ENCODE measurements at places on chromosomes 3 and 15.
A peak's percentile ranks its signal among the peaks of the same experiment; 100 is the strongest.

GRCh38 chr15:67892559-67893377 lies 52.9 kb upstream of the RNU6-1 start:
- H3K36me3 ChIP-seq, result no peaks in the 10 kb centered on the region
- no peak overlapping the region for H3K27ac ChIP-seq
- no peaks in the 10 kb centered on the region for H3K4me1 ChIP-seq
- H3K27me3 ChIP-seq, result no peaks in the 10 kb centered on the region

GRCh38 chr3:176354843-176355242 lies 842.4 kb downstream of the TBL1XR1 start:
- H3K27me3 ChIP-seq, result no peaks in the 10 kb centered on the region
- no peaks in the 10 kb centered on the region for H3K36me3 ChIP-seq
- no peak for DNase-seq

DNA sequence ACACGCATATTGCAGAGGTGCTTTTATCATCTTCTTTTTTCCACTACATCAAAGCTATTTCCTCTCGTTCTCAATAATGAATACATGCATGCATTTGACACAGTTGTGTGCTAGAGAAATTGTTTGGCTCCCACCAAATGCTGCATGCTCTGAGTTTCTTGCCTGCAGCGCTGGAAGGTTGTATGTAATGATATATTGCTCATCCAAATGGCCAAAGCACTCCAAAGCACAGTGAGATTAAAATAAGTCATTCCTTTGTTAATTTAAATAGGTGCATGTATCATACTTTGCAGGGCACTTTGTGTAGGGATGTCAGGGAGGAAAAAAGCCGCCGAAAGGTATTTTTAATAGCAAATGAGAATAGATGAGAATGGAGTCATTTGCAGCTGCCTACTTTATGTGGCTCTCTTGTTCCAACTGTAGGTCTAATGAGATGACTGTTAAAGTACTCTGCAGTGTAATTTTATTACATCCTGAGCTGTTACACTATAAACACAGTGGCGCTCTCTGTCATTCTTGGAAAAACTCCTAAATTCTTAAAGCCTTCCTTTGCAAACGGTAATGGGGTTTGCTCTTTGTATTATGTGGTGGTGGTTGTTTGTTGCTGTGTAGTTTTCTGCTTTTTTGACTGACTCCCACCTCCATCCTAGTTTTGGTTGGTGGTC lies 56.9 kb upstream of the SKOR1 start:
- H3K27ac ChIP-seq, result no peak overlapping the region
- no peak overlapping the region for H3K4me3 ChIP-seq
- no peaks in the 10 kb centered on the region for H3K27me3 ChIP-seq
- H3K36me3 ChIP-seq, result no peaks in the 10 kb centered on the region
- peaks cover 8% of the 10 kb centered on the region for H3K4me1 ChIP-seq
- DNase-seq, result no peak

- H3K4me1 ChIP-seq, result no peaks in the 10 kb centered on the region
- no peak overlapping the region for H3K4me3 ChIP-seq
- H3K36me3 ChIP-seq, result no peaks in the 10 kb centered on the region
- DNase-seq, result no peak
- no peak overlapping the region for H3K27ac ChIP-seq
These were observed 165.3 kb upstream of the CTNNB1 start for GRCh38 chr3:41033956-41034519.

- no peak overlapping the region for H3K27ac ChIP-seq
- peaks cover 2% of the 10 kb centered on the region for H3K4me1 ChIP-seq
- peaks cover 48% of the 10 kb centered on the region for H3K36me3 ChIP-seq
- no peak overlapping the region for H3K4me3 ChIP-seq
These were observed 22.2 kb downstream of the MRPS25 start for GRCh38 chr3:15042936-15043335.

DNA sequence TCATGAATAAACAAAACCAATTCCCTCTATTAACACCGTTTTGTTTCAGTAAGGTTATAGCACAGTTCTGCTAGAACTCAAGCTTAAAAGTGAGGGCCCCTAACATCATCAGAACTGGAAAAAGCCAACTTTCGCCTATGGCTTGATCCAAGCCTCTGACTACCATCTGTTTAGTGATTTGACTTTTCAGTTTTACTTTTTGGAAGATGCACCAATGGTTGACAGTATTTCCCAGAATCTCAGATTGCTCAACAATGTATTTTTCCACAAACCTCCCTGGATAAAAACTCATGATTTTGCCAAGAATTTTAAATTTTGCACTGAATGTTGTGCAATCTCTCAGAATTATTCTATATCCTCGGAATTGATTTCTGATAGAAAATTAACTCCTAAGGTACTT lies 190.7 kb downstream of the LSAMP start:
- peaks cover 24% of the 10 kb centered on the region for H3K4me1 ChIP-seq
- DNase-seq, result peak; percentile 85
- H3K4me3 ChIP-seq, result no peak overlapping the region
- no peaks in the 10 kb centered on the region for H3K27me3 ChIP-seq
- no peaks in the 10 kb centered on the region for H3K36me3 ChIP-seq
- H3K27ac ChIP-seq, result no peak overlapping the region

All from lung (tissue), 17 donors.